ENCODE measurements at places on chromosomes 2 and 18. TPM values are rescaled to one million over a fixed set of nuclear protein-coding genes. Genes with fewer than 3 reads are reported as not detected.
A peak's percentile ranks its signal among the peaks of the same experiment; 100 is the strongest.

DNA sequence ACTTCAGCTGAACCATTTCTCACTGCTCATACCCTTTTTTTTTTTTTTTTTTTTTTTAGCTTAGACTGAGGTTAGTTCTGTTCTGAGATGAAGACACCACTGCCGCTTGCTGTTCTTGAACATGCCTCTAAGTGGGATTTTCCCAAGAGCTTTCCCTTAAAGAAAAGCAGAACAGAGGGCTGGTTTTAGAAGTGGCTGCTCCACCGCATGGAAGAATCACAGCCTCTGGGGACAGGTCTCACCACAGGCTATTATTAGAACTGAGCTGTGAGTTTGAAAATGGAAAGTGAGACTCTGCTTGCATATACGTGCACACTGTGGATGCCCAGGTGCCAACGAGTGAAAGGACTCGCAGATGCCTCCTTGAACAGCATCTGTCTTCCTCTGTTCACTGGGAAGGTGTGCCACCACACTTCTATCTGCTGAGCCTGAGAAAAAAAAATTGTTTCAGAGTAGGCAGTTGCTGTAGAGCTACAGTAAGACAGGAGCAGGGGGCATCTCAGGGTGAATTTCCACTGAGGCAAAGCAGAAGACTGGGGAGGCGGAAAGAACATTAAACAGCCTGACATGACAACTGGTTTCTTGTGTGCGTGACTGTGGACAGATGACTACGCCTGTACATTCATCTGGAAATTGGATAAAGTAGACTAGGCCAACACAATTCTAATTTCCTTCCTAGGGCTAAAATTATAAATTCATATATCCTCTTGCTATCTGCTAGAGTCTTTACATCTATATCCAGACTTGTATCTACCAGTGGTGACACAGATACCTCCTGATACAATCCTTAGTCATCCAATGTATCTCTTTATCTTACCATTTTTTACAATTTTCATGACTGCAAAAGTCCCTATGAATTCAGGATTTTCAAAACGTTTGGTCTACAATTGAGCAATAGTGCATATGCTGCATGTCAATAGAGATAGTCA, 1045.7 kb upstream of the CELF4 start:
- H3K27me3 ChIP-seq: no peaks in the 10 kb centered on the region
- H3K36me3 ChIP-seq: no peaks in the 10 kb centered on the region
- H3K4me3 ChIP-seq: no peak overlapping the region
- DNase-seq: no peak
- H3K27ac ChIP-seq: no peak overlapping the region

GRCh38 chr18:63091671-63092364, 227.8 kb downstream of the BCL2 start:
- no peak overlapping the region for H3K27ac ChIP-seq
- H3K4me3 ChIP-seq: no peak overlapping the region
- H3K27me3 ChIP-seq: no peaks in the 10 kb centered on the region
- DNase-seq: no peak
- no peaks in the 10 kb centered on the region for H3K36me3 ChIP-seq
- no peaks in the 10 kb centered on the region for H3K4me1 ChIP-seq

LIMS3 gene
- 11.8 TPM for total RNA-seq

DNA sequence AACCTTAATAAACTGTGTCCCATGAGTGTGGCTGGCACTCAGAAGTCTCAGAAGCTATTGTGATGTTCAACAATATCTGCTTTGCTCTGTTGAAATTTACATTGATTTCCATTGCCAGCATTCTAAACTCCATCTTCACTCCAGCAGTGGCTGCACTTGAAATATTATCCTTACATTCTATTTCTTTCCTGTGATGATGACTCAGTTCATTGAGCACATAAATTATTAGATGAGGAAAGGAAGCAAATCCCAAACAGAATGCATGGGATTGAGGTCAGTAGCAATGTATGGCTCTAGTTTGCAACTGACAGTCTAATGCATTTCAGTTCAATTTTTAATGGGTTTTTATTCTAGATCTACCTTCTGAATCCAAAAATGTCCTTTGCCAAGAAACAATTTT, 92.4 kb upstream of the TTN start:
- H3K27ac ChIP-seq: no peak overlapping the region
- H3K27me3 ChIP-seq: no peaks in the 10 kb centered on the region
- H3K4me1 ChIP-seq: no peaks in the 10 kb centered on the region
- no peak for DNase-seq
- H3K4me3 ChIP-seq: no peak overlapping the region
- H3K36me3 ChIP-seq: no peaks in the 10 kb centered on the region

ARHGEF4 gene
- 0.97 TPM for total RNA-seq

DNA sequence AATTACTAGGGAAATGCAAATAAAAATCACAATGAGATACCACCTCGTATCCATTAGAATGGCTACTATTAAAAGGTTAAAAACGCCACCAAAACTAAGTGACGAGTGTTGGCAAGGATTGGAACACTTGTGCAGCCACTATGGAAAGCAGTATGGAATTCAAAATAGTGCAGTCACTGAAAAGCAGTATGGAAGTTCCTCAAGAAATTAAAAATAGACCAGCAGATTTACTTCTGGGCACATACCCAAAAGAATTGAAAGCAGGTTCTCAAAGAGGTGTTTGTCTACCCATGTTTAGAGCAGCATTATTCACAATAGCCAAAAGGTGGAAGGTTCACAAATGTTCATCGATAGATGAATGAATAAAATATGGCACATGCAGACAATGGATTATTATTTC, 149.7 kb upstream of the STON1 start:
- no peak overlapping the region for H3K27ac ChIP-seq
- no peak for DNase-seq
- no peaks in the 10 kb centered on the region for H3K4me1 ChIP-seq
- H3K36me3 ChIP-seq: peaks cover 4% of the 10 kb centered on the region

DNA sequence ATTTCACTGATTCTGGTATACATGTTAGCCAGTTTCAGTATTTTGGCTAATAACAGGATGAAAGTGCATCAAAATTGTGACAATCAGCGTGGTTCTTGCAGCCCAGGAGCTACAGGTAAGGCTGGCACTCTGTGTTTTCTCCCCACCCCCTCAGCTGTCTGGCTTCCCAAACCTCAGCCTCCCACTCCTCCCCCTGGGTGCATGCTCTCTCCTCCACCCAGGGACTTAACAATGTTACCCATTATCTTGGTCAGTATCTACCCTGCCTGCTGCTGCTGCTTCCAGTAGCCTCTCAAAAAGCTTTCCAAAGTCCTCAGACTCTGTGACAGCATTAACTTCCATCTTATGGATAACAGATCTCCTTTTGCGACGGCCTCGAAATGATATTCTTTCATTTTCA, 41.0 kb downstream of the TRABD2A start:
- no peaks in the 10 kb centered on the region for H3K4me1 ChIP-seq
- H3K27me3 ChIP-seq: no peaks in the 10 kb centered on the region
- no peak overlapping the region for H3K4me3 ChIP-seq
- no peak for DNase-seq
- H3K27ac ChIP-seq: no peak overlapping the region

TUBB8B gene
- not detected for total RNA-seq

GRCh38 chr2:173043476-173043875, 32.2 kb upstream of the MAP3K20 start:
- no peak overlapping the region for H3K4me3 ChIP-seq
- peak; percentile 32 for DNase-seq
- H3K4me1 ChIP-seq: no peaks in the 10 kb centered on the region
- H3K36me3 ChIP-seq: no peaks in the 10 kb centered on the region

DNA sequence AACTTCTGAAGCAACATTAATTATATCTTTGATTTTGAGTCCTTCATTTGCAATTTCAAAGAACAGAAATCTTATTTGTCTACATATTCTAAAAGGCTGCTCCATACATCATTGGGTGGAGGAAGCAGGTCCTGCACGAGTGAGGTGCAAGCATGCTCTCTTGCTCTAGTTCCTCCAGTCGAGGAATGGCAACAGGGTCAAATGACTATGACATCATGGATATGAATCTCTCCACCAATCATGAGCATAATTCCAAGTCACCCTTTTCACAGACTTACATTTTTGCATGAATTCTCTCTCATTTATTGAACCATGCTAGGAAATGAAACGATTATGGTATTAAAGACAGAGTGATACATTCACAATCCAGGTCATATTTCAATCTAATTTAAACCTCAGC, 608.8 kb upstream of the SOX11 start:
- H3K27ac ChIP-seq: no peak overlapping the region
- no peaks in the 10 kb centered on the region for H3K36me3 ChIP-seq
- DNase-seq: no peak
- H3K4me1 ChIP-seq: no peaks in the 10 kb centered on the region

CYTIP gene
- 2.1 TPM for total RNA-seq

- H3K36me3 ChIP-seq: no peaks in the 10 kb centered on the region
- no peak overlapping the region for H3K4me3 ChIP-seq
- H3K27ac ChIP-seq: no peak overlapping the region
- no peaks in the 10 kb centered on the region for H3K27me3 ChIP-seq
- no peak for DNase-seq
Measured at GRCh38 chr2:31254237-31255203, 20.6 kb downstream of the EHD3 start.

DNA sequence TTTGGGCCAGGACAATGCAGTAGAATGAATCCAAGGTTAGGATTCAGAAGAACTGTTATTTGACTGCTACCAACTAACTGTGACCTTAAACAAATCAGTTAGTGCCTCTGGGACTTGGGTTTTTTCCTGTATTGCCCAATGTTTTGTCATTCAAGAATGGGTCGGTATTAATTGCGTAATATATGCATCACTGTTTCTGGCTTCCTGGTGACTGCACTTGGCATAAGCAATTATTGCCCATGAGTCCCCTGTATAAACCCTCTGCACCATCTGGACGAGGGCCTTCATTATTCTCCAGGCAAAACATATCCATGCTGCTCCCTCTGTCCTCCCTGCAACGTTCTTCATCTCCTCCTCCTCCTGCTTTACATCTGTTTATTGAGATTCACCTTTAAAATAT, 255.8 kb upstream of the LRRTM1 start:
- H3K4me1 ChIP-seq: no peaks in the 10 kb centered on the region
- H3K27ac ChIP-seq: no peak overlapping the region
- no peak overlapping the region for H3K4me3 ChIP-seq
- H3K27me3 ChIP-seq: no peaks in the 10 kb centered on the region

DNA sequence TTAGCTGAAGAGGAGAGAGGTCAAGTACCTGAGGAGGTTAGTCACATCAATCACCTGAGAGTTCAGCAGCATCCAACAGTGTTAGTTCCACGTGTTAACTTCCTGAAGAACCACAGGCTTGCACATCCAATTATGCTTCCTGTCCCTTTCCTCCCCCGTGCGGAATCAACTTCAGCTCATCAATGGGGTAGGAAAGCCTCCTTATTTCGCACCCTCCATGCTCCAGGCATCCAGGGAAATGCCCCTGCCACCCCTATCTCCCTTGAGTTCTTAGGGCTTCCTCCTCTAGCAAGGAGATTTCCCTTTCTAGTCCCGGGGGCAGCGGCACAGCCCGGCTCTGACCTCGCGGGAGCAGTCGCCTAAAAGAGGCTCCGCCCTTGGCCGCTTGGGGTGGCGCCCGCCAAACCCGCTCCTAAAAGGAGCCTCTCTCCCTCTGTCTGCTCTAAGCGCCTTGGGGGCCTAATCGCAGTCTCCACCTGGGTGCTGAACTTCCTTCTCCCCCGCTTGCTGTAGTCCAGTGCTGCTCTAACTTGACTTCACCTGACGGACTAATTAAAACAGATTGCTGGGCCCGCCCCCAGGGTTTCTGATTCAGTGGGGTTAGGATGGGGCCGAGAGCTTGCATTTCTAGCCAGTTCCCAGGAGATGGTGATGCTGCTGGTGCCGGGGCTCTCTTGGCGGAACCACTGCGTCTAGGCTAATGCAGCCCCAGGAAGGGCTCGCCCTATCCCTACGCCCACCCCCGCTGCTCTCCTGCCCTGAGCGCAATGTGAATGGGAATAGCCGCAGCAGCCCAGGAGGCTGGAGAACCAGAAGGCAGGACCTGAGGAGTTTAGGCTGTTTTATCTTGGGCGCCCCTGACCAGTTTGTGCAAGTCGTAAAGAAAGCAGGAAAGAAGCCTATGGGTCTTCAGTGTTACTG, 3.4 kb upstream of the TET3 start:
- no peak overlapping the region for H3K27ac ChIP-seq
- peak; percentile 45 for DNase-seq
- H3K4me3 ChIP-seq: no peak overlapping the region

HOXD11 gene
- total RNA-seq: not detected

KCNS3 gene
- 2.3 TPM for total RNA-seq

GRCh38 chr18:78017869-78018268, 768.2 kb downstream of the GALR1 start:
- H3K27me3 ChIP-seq: no peaks in the 10 kb centered on the region
- no peaks in the 10 kb centered on the region for H3K4me1 ChIP-seq
- no peak overlapping the region for H3K4me3 ChIP-seq
- no peak for DNase-seq
- no peak overlapping the region for H3K27ac ChIP-seq
- H3K36me3 ChIP-seq: no peaks in the 10 kb centered on the region

BCL11A gene
- 15.2 TPM for total RNA-seq

DNA sequence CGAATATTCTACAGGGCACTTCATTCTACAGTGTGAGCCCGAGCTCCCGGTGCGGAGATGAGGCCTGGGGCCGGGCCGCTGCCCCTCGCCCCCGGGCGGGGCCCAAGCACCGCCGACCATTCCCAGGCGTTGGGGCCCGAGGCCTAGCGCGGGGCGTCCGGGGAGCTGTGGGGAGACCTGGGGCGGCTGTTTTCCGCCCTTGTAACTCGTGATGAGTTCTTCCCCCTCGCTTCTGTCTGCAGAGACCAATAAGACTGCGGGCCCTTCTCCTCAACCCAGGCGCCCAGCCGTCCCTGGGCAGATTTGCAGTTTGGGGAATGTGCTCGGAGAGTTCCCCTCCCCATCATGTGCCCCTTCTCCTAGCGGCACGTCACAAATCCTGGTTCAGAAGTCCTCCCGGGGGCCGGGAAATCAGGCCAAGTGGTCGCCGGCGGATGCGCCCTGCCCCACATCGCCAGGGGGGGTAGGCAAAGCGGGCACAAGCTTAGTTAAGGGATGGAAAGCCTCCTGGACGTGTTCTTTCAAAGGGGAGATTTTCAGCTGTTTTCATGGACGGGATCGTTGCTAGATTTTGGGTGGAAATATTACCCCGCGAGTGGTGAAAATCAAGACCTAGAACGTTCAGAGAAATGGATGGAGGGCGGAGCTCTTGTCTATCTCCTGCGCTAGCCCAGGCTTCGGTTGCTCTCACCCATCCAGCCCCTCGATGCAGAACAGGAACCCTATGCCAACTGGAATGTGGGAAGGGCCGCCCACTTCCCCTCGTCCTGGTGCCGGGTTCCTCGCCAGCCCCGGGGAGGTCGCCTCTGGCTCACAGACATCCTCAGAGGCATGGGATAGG, 18.8 kb upstream of the HAAO start:
- H3K4me1 ChIP-seq: peaks cover 10% of the 10 kb centered on the region
- DNase-seq: peak; percentile 43
- no peaks in the 10 kb centered on the region for H3K27me3 ChIP-seq
- H3K27ac ChIP-seq: peak overlapping the region; percentile 100
- no peak overlapping the region for H3K4me3 ChIP-seq
- no peaks in the 10 kb centered on the region for H3K36me3 ChIP-seq

GRCh38 chr2:49105506-49105905, 48.8 kb downstream of the FSHR start:
- no peaks in the 10 kb centered on the region for H3K36me3 ChIP-seq
- H3K27ac ChIP-seq: no peak overlapping the region
- H3K4me1 ChIP-seq: no peaks in the 10 kb centered on the region
- H3K4me3 ChIP-seq: no peak overlapping the region

Data from adrenal gland (tissue), 19 donors.